Stimulated activated CD4-positive, alpha-beta T cell treated with anti-CD3 and anti-CD28 coated beads, Interleukin-15, amount 100 ng/mL, for 1 hour (primary cell): ENCODE measurements at places on chromosomes 7 and 10.

- DNase-seq = no peak
Observed at GRCh38 chr10:15251791-15252380, 83.4 kb upstream of the NMT2 start.

DNA sequence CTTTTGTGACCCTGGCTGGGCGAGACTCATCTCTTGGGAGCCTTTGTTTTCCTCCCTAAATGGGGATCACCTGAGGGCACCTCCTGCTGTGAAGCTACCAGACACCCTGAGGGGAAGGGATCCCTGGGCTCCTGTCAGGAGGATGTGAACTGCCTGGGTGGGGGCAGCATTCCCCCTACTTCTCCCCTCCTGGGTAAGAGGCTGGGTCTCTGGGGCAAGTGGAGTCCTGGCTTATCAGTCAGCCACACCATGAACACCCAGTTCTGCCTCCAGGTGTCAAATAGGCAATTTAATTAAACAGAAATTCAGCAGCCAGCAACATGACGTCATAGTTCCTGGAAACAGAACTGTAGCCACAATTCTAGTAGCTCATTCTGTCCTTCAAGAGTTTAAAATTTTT lies 97.7 kb upstream of the RET start:
- no peak for DNase-seq

DNA sequence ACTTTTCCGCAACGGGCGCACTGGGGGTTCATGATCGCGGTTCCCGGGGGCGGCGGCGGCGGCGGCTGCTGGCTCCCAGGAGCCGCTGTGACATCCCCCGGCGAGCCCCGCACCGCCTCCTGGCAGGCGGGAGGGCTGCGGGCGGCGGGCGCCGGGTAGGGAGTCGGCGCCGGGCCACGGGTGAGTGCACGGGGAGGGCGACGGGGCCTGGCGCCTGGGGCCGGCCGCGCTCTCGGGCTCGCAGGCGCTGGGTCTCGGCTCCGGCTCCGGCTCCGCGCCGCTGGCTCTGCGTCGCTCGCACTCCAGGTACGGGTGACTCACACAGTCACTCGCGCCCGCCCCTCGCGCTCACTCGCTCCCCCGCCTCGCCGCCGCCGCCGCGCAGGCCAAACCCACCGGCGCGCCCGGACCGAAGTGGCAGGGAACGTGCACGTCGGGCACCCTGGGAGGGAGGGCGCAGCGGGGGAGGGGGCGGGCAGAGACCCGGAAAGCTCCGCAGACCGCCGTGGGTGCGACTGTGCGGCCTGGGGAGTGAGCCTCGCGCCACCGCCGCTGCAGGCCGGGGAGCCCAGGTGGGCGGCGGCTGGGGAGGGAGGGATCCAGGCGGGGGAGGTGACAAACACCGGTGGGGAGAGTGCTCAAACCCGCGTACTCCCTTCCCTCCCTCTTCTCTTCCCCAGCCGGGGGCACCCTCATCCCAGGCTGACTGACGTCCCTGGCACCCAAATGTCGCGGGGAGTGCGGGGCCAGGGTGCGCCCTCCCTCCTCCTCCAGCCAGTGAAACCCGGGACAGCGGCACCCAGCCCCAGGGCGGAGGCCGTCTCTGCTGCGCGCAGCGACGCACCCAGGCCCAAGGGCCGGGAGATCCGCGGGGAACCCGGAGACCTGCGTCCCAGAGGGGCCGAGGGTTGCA lies 276.9 kb upstream of the NEBL start:
- no peak for DNase-seq

- no peak for DNase-seq
Observed at GRCh38 chr10:132765435-132765834, 20.5 kb downstream of the NKX6-2 start.

GRCh38 chr10:43108951-43109350 lies 29.3 kb upstream of the CSGALNACT2 start:
- no peak for DNase-seq
